Activated CD4-positive, alpha-beta T cell treated with anti-CD3 and anti-CD28 coated beads, Interleukin-2, Interleukin-6, amounts not matched to agents 100 ng/mL and 50 ng/mL, durations not matched to agents 16 hours and 8 hours (primary cell): ENCODE measurements at places on chromosomes 5 and 9.

DNA sequence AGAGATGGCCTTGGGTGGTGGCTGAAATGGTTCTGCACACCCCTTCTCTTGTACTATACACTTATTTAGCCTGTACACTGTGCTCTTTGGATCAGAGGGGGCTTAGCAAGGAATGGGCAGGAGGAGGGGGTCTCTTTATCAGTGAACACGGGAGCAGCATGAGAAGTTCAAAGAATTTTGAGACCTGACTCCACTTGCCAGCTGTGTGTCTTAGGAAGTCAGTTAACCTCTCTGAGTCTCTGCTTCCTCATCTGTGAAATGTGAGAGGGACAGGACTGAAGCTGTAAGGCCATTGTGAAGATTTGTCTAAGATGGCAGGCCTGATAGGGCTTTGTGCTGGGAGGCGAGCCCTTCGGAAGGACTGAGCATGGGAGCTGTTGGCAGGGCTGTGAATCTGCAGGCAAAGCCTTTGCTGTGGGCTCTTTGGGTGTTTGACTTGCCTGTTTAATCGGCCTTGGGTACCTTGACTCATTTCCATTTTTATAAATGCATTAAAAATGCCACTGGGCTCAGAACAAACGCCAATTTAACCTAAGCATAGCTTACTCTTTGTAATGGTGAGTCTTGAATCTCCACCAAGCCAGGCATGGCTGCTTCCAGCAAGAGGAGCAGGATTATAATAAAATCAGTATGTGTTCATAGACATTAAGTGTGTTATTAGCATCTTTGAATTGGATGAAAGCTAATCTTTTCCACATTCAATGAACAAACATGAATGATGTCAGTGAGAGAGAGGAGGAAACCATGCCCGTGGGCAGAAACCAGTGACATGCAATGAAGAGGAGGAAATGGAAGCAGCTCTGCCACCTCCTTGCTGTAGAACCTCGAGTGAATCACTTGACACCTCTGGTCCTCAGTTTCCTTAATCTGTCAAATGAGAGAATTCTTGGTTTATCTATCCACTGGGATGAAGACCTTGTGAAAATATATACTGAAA, 89.4 kb downstream of the MACROH2A1 start:
- no peak for DNase-seq

- no peak for DNase-seq
Measured at GRCh38 chr5:52801329-52801728, 13.6 kb downstream of the ITGA1 start.

DNA sequence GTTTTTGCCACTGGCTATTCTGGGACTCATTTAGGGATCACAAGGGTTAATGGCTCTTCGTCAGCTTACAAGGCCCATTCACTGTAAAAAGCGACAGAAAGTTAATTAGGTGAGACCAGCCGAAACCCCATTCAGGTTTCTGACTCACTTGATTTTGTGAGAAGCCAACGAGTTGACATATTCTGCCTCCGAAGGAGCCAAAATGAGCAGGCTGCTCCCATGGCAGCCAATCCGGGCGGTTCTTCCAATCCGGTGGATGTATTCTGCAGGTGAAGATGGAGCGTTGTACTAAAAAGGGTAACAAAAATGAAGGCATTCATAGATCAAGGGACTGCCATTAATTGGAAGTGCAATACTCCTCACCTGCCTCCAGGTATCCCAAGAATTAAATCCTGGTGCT, 39.7 kb downstream of the DDX31 start:
- DNase-seq = no peak

DNA sequence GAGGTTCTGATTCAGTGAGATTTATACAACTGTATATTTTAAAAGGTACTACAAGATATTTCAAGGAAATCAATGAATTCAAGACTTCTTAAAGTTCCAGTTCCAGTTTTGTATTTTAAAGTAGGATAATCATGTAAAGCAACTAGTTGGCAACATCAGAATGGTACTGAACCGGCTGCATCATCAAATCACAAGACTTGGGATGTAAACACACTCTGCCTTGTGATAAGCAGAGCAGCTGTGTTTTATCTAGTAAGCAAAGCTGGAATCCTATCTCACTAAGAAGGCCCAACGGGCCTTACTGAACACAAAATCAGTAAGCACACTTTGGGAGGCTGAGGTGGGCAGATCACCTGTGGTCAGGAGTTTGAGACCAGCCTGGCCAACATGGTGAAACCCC, 327.2 kb upstream of the NREP start:
- no peak for DNase-seq

- no peak for DNase-seq
Measured at GRCh38 chr5:1447671-1448361, 2.6 kb upstream of the SLC6A3 start.

DNA sequence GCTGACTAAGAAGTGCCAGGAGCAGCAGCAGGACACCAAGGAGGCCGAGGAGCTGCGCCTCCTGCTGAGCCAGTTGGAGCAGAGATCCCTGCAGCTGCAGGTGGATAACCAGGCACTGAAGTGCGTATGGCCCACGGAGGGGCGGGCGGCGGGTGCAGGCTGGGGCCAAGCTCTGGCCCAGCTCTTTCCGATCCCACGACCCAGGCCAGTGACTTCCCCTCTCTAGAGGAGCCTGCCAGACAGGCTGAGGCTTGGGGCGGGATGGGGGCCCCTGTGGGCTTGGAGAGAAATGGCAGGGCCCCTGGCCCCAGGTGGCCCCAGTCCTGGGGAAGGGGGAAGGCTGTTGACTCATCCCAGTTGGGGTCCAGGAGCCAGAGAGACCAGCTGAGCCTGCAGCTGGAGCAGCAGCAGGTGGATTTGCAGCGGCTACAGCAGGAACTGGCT, 3.6 kb downstream of the PTRH1 start:
- DNase-seq = no peak

DNA sequence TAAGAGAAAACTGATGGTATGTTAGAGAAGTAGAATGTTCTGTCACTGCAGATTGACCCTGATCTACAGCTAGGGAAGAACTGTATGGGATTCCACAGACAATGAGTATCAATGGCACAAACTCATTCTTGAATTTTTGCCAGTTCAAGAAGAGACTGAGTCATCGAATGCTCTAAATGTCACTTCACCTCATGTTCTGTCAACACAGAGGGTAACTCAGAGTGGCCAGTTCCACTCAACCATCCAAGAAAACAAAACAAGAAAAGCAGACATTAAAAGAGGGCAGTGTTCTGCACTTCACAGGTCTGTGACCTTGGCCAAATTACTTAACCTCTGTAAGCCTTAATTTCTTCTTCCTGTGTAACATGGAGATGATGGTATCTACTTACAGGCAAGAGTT, 132.2 kb upstream of the HMHB1 start:
- no peak for DNase-seq

- no peak for DNase-seq
Measured at GRCh38 chr5:148820461-148821395, 5.7 kb upstream of the ADRB2 start.

- DNase-seq = no peak
Measured at GRCh38 chr5:60811105-60811504, 33.0 kb downstream of the ELOVL7 start.

DNA sequence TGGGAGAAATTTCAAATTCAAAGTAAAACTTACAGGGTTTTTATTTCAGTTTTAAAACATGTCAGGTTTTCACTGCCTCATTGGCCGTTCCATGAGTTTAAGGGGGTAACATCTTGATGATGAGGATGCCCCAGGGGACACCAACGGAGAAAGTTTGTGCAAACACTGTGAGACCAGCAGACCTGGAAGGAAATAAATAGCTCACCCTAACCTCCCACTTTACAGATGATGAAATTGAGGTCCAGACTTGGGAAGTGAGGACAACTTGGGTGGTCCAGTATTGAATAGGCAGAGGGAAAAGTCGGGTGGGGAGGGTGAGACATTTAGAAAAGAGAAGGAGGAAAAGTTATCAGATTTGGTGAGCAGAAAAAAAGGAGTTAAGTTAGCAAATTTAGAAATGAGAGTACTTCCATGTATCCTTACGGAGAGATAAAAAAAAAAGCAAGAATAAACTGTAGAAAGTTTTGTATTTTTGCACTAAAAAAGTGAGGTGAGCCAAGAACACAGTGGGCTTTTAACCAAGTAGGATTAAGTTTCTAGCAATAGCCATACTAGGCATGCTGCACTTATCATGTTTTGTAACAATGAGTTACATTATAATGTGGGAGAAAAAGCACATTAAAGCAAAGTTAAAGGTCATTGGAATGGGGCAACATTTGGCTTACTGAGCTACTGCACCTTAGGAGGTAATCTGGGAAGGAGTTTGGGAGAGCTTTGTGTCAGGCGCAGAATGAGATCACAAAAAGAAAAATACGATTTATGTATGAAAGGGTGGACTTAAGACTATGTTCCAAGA, 125.1 kb downstream of the GAS1 start:
- no peak for DNase-seq

DNA sequence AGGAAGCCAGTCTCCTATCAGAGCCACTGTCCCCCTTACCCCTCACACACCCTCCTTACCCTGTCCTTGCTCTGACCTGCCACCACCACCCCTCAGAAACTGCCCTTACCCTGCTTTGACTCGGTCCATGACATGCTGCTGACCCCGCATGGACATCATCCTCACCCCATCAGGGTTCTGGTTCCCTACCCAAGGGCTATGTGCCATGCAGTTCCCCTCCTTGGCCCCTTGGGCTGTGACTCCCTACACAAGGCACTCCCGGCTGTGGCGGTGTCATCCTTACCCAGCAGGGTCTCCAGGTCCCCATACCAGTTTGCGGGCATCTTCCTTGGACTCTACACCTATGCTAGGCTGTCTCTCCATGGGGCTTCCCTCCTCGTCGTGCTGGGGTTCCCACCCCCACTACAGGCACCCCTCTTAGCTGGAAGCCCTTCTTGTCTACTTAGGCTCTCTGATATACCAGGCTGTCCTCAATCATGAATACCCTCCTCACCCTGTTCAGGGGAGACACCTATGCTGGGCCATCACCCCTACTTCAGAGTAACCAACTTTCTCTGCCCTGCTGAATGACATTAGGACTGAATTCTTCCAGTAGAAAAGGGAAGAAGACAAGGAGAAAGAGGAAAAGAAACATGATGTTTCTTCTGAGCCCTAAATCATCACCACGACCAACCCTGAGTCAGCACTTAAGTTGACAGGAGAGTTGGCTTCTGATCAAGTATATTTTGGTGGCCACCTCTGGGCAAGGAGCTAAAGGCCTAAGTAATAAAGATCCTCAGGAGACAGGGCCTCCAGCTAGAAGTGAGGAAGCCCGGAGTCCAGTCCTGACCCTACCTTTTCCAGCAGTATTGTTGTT, 115.2 kb downstream of the GCNT1 start:
- DNase-seq = no peak

DNA sequence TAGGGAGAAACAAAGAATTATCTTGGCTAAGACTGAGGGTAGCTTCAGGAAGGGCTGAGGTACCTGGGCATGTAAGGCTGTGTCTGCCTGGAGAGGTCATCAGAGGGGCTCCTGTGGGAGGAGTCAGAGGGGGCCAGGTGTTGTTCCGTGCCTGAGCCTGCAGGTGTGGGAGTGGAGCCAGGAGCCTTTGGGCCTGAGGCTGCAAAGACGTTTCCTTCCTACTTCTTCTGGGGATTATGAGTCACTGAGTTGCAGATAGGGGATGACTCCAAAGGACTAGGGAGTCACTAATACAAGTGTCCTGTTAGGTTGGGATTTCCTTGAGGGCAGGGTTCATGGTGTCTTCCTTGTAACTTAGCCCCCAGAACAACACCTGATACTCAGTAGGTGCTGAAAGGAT, 391.1 kb downstream of the ARHGEF28 start:
- DNase-seq = no peak

DNA sequence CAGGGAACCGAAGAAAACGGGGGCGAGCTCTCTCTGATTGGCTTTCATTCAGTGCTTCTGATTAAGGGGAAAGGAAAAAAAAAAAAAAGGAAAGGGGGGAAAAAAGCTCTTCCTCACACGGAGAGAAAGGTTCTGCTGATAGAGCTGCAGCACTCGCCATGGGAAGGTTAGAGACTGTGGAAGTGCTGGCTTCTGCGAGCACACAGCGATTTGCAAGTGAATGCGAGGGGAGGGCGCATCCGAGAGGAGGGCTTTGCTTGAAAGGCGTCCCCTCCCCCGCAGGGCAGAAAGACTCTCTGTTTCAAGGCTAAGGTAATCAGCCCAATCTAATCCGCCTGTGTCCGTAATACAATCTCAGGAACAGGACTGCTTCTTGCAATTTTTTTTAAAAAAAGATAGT, at the start of gene CDH10:
CDH10 (minus strand) TSS at position 218 of the 400 bp plus-strand sequence. CDS start 51,488 bp downstream, outside the sequence.
- no peak for DNase-seq

GRCh38 chr5:133840168-133840567, 128.3 kb downstream of the C5orf15 start:
- no peak for DNase-seq

DNA sequence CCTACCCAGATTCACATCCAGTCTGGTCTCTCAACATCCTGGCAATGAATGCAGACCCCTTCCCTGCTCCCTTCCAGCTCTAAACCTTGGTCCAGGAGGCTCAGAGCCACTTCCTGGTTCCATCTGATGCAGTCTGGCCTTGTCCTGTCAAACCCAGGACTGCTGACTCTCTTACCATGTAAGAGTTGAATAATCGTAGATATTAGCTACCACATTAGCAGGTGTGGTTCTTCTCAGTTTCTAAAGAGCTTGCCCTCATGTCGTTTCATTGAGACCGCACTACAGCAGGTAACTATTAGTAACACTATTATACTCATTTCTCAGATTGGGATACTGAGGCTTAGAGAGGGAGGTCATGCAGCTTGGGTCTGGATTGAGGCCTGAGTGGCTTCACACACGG, 133.3 kb downstream of the BOD1 start:
- DNase-seq = no peak

DNA sequence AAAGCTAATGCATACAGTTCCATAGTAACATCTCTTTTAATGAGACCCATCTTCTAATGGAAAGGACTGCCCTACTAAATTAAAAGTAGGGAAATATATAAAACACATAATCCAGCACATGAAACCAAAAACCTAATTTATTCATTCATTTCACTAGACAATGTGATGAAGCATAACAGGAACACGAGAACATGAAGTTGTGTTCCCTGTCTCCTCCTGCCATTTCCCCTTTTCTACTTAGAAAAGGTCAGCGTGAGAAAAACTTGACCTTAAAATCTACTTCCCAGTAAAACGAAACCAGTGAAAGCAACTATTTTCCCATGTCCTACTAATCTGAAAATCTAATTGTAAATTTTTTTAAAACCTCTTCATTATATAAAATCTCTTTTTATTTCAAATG, 847.5 kb downstream of the TLE1 start:
- DNase-seq = no peak

GRCh38 chr9:114335745-114336144, 6.1 kb downstream of the ORM2 start:
- DNase-seq = no peak

DNA sequence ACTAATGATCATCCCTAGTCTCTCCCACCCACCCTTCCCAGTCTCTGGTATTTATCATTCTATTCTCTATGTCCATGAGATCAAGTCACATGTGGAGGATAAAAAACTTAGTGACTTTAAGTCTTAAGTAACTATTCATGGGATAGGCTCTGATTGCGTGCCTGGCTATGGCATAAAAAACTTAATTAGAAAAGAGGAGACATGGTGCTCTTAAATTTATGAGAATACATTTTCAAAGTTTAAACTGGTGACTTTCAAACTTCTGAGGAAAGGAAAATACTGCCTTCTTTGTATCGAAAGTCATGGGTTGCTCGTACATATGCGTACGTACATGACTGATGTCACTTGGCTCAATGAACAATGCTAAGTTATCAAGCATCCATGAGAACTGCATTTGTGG, 18.2 kb upstream of the TYRP1 start:
- DNase-seq = no peak
